Stimulated activated CD4-positive, alpha-beta T cell treated with anti-CD3 and anti-CD28 coated beads, TNF-alpha, amount 100 ng/mL, for 24 hours (primary cell): ENCODE measurements at places on chromosomes 11 and 22.

DNA sequence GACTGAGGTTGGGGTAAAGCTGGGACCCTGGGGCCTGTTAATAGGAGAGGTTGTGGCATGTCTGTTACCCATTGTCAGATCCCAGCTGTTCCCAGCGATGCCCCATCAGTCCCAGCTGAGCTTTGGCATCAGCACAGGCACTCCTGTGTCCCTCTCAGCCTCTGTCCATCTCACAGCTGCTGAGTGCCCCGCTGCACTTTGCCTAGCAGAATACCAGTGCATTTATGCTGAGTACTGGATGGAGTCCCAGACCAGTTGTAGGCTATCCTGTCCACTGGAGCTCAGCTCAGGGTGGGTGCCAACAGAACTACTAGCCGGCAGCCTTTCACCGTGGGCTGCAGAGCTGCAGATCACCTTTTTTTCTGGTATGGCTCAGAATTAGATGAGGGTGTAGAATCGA lies 9.9 kb downstream of the FXYD6 start:
- no peak for DNase-seq

- DNase-seq = no peak
Measured at GRCh38 chr11:33582636-33583325, 117.8 kb downstream of the C11orf91 start.

- DNase-seq = no peak
Measured at GRCh38 chr11:77402218-77402556, 71.7 kb downstream of the PAK1 start.

GRCh38 chr11:99432677-99433076 lies 411.9 kb downstream of the CNTN5 start:
- DNase-seq = no peak

- DNase-seq = no peak
Measured at GRCh38 chr22:50248196-50249081, 2.6 kb downstream of the HDAC10 start.

- no peak for DNase-seq
Measured at GRCh38 chr11:87917111-87917510, 258.1 kb downstream of the RAB38 start.

- no peak for DNase-seq
Measured at GRCh38 chr22:50674130-50674500, 1.5 kb downstream of the SHANK3 start.

DNA sequence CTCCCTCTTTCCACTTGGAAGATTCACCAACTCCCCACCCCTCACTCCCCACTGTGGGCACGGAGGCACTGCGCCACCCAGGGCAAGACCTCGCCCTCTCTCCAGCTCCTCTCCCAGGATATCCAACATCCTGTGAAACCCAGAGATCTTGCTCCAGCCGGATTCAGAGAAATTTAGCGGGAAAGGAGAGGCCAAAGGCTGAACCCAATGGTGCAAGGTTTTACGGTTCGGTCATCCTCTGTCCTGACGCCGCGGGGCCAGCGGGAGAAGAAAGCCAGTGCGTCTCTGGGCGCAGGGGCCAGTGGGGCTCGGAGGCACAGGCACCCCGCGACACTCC lies 397 bp upstream of the CD44 start:
- no peak for DNase-seq

- no peak for DNase-seq
Measured at GRCh38 chr11:19580646-19581045, 132.0 kb upstream of the NAV2 start.

DNA sequence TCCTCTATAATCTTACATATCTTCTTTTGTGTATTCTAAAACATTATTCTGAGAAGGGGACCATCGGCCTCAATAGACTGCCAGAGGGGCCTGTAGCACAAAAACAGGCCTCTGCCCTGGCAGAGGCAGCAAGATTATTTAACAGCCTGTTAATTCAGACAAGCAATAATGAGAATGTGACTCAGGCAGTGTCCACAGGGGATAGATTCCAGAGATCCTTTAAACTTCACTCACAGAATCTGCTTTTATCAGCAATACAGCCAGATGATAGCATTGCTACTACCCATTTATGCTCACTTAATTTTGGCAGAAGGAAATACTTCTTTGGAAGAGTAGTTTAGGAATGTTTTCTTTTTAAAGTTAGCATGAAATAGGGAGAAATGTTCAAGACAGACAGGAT lies 44.9 kb downstream of the AAMDC start:
- no peak for DNase-seq

GRCh38 chr11:57516061-57516443 lies 550 bp upstream of the SLC43A1 start:
- DNase-seq = no peak

DNA sequence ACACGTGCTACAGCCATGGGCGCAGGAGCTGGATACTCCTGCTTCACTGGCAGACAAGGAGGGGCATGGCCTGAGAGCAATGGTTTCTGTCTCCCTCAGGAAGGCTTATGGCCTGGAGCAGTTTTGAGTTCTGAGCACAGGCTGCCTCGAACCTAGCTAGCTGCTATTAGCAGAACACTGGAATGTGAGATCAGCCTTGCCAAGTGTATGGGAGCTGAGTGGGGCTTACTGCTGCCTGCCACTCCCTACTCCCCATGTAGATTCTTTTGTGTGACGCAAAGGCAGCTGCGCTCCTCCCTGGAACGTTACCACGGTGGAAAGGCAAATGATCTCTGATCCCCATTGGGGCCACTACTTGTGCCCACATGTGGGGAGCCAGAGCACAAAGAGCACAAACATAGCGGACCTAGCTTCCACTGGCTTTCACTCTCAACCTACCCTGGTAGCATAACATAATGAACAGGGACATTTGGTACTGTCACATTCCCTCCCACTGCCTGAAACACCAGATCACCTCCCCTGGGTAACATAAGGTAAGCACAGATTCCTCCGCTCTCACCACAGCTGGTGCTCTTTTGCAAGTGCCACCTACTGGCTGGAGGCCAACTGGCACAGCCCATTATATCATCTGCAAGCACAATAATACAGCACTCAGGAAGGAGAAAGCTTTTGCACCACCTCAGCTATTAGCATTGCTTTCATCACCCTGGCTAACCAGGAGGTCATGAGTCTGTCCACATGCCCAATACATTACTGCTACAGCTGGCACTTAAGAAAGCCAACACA lies 84.6 kb upstream of the GUCY1A2 start:
- no peak for DNase-seq

- no peak for DNase-seq
Measured at GRCh38 chr11:85748455-85748891, 62.5 kb downstream of the SYTL2 start.

DNA sequence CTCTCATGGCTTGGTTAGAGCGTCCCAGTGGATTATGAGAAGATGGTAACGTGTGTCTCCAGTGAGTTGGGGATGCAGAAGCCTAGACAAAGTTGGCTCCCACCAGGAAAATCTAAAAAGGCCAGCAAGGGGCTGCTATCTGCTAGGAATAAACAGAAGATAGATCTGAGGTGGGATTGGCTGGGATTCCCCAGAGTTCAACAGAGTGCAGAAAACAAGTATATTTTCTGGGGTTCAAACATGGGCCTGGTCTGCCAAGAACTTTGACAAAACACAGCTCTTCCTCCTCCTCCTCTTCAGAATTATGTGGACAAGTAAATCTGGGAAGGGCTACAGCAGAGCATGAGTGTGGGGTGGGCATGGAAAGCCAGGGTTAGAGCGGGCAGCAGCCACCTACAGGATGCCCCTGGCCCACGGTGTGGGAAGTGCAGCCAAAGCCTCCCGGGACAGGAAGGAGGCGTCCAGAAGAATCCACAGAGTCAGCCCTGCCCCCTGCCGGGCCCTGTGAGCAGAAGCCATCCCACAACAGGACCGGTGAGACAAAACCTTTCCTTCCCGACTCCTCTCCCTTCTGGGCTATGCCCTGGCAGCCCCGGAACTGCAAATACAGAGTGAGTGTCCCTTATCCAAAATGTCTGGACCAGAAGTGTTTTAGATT lies 67.1 kb downstream of the CD82 start:
- no peak for DNase-seq

GRCh38 chr11:78349114-78349513 lies 68.5 kb downstream of the GAB2 start:
- no peak for DNase-seq

- DNase-seq = no peak
Measured at GRCh38 chr22:22605074-22605404, 39.4 kb upstream of the GGTLC2 start.

DNA sequence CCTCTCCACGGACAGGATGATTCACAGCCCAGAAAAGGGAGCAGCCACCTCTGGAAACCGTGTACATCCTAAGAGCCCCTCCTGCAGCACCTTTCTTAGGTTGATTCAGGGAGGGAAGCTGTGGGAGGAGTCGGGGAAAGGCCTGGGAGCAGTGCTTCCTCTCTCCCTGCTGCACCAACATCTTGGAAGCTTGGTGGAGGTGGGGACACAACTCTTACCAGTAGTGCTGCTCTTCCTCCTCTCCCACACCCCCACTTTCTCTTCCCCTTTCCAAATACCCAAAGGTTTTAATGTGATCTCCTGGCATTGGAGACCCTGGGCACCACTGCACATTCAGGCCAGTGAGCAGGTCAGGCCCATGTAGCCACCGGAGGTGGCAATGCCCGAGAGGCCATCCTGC lies 46.4 kb upstream of the HORMAD2 start:
- no peak for DNase-seq

GRCh38 chr22:35140879-35141745 lies 75.2 kb downstream of the ISX start:
- no peak for DNase-seq

GRCh38 chr11:91350931-91351330 lies 873.7 kb upstream of the FAT3 start:
- no peak for DNase-seq

DNA sequence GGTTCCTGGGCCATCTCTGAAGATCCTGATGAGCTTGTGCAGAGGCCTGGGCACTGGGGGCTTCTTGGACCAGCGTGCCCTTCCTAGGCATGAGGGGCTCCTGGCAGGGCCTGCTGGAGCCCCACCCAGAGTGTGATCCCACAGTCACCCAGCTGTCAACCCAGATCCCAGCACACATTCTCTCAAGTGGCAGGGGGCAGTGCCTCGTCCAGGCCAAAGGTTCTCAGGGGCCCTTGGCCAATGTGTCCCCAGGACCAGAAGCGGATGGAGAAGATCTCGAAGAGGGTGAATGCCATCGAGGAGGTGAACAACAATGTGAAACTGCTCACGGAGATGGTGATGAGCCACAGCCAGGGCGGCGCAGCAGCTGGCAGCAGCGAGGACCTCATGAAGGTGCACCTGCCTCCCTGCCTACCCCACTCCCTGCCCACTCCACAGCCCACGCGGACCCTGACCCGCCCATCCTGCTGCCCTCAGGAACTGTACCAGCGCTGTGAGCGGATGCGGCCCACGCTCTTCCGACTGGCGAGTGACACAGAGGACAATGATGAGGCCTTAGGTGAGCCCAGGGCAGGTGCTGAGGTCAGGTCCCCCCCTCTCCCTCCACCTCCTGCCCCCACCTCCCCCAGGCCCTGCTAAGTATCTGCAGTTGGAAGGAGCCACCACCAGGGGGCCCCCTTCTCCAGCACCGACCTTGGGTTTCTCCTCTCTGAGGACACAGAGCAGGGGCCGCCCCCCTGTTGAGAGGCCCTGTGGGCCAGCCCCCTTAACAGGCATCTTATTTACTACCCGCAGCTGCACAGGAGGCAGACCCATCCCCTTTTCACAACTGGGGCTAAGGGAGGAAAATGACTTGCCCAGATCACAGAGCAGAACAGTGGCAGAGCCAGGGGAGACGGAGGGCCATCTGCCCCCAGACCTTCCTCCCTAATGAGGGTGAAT lies 14.7 kb downstream of the GGA1 start:
- DNase-seq = peak; percentile 61

DNA sequence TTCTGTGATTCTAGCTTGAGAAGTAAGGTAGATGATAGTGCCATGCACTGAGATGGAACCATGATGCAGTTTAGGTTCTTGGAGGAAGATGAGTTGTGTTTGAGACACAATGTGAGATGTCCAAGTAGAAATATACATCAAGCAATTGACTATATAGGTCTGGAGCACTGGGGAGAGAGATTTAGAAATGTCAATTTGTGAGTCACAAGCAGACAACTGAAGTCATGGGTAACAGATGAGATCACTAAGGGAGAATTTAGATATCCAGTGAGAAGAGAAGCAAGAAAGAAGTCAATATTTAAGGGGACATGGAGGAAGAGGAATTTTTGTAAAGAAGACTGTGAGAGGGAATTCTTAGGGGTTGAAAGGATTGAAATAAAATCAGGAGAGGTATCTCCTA lies 65.1 kb upstream of the RRAS2 start:
- DNase-seq = no peak

GRCh38 chr11:18312012-18312411 lies 9.9 kb downstream of the HPS5 start:
- no peak for DNase-seq

- DNase-seq = peak; percentile 17
Measured at GRCh38 chr22:30425616-30426387, at the start of gene MTFP1. TSS of gene MTFP1 (plus strand) at chr22:30425768. CDS start at chr22:30425880, 112 bp downstream.

DNA sequence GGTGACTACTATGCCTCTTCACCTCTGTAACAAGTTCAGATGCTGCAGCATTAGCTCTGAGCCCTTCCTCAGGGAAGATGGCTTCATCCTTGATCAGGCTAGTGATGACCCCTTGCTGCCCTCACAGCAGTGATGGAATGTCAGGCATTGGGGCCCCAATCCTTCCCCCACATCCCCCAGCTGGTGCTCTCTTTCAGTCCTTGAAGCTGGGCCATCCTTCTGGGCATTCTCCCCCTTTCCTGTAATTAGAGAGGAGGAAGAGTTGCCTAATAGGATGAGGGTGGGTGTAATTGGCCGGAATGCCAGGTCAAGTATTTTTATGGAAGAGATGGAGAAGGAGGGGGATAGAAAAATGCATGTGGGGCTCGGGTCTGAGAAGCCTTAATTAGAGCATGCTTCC lies 62.6 kb downstream of the TRAF6 start:
- no peak for DNase-seq

DNA sequence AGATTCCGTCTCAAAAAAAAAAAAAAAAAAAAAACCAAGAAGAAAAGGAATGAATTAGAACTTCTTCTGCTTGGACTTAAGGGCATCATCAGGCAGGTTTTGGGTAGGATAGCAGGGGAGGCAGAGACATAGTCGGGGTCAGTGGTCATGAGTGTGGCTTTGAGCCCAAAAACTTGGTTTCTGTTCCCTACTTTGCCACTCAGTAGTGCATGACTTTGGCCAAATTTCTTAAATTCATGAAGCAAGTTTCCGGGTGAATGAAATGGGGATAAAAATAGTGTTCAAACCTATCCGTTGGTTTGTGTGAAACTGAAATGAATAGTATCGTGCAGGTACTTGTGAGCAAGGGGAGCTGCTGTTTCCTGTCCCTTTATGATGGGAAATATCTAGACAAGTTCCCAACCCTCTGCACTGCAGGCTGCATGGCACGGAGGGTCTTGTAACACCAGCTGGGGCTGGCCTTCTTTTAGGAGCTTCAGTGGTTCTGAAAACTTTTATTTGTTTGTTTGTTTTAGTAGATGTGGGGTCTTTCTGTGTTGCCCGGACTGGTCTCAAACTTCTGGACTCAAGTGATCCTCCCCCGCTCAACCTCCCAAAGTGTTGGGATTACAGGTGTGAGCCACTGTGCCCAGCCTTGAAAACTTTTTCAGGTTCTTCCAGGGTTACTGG lies 18.4 kb downstream of the NEAT1 start:
- DNase-seq = no peak
